ENCODE measurements at places on chromosomes 16 and 17.

- DNase-seq = no peak
Measured at GRCh38 chr17:41722231-41722630, 10.1 kb downstream of the GAST start.

DNA sequence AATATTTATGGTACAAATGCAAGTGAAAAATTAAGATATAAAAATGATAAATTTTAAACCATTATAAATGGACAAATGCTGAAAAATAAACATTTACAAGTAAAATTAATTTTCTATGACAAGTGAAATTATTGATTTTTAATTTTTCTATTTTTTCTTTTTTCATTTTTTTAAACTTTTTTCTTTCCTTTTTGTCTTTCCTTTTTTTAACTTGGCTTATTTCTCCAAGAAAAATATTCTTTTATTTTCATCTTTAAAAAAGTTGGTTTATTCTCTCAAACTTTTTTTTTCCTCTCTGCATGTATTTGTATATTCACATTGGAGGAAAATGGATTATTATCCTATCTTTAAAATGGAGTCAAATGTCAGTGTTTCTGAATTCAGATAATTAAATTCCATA is 3.9 kb upstream of the IGF2BP1 start:
- DNase-seq = no peak

GRCh38 chr16:23650674-23651416 is 9.6 kb downstream of the DCTN5 start:
- peak; percentile 37 for DNase-seq

DNA sequence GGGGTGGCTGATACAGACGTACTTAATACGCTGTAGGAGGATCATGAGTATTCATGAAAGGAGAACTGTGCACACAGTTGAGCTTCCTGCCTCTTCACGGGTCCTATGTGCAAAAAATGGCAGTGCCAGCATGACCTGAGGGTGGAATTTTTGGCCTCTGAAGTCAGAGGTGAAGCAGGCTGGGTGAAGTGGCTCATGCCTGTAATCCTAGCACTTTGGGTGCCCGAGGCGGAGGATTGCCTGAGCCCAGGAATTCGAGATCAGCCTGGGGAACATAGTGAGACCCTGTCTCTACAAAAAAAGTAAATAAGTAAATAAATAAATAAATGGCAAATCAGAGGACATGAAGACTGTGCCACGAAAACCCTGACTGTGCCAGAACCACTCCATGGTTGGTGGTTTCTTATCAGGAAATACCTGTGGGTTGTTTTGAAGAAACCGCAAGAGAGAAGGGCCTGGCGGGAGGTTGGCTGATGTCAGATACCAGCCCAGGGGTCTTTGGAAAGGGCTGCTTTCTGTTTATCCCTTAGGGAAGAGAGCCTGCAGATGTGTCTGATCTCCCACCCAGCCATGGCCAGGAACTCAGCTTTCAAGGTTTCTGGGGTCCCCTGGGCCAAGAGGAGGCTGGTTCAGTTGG is 3.4 kb downstream of the ASPSCR1 start:
- no peak for DNase-seq

GRCh38 chr17:64259922-64260321 is 3.1 kb downstream of the TEX2 start:
- no peak for DNase-seq

- no peak for DNase-seq
Measured at GRCh38 chr17:72882426-72882825, 210.1 kb downstream of the SLC39A11 start.

DNA sequence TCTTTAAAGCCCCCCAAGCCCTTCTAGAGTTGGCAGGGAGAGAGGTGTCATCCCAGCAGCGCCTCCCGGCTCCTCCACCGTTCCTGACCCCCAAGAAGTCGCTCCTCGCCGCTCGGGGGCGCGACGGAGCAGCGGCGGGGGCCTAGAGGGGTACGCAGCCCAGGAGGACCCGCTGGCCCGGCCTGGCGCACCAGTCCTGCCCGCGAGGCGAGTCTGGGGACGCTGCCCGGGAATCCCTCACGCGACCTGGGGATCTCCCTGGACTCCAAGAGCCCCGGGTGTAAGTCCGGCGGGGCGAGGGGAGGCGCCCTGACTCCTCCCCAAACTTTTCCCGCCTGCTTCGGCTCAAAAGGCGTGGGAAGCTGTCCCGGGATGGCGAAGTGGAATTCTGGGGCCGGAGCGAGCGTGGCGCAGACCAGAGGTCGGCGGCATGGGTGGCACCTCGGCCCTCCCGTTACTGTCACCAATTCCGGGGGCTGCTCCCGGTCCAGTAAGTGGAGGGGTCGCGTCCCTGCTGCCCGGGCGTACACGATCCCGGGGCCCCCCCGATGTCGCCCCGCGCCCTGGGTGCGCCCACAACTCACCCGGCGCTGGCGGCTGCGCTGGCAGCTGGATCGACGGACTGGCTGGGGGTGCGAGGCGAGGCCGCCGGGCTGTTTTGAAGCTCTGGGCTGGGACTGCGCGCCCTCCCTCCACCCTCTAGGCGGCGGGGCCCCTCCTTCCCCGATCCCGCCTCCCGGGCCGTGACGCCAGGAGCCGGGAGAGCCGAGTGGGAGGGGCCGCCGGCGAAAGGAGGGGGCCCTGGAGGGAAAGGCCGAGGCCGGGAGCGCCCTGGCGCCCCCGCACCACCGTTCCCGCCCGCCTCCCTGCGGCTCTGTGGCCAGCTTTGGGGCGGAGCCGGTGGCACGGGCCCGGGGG is at the start of gene EMP2:
Gene EMP2 (minus strand): TSS at position 634 of the 918 bp plus-strand sequence. CDS start 32,981 bp downstream, outside the sequence.
- DNase-seq = peak; percentile 91

DNA sequence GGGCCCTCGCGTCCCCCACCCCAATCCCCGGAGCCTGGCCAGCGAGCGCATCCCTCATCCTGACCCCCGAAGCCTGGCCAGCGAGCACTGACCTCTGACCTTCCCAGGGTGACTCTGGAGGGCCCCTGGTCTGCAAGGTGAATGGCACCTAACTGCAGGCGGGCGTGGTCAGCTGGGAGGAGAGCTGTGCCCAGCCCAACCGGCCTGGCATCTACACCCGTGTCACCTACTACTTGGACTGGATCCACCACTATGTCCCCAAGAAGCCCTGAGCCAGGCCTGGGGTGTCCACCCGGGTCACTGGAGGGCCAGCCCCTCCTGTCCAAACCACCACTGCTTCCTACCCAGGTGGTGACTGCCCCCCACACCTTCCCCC is 2.3 kb downstream of the TPSD1 start:
- peak; percentile 8 for DNase-seq

DNA sequence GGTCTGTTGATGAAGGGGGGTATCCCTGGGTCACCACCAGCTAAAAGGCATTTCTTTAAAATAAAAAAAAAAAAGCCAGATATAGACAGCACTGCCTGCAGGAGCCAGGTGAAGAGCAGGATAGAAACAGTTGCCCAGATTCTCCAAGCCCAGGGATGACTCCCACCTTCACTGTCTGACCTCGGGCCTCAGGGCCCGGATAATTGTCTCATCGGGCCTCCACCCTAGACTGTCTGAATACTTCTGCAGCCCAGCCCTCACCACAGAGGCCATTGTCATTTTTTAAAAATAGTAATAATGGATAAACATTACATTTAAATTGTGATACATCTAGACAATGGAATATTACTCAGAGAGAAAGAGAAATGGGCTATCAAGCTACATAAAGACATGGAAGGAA is 92.8 kb upstream of the TNRC6C start:
- DNase-seq = no peak

- DNase-seq = peak; percentile 87
Measured at GRCh38 chr17:4967539-4968485, at the start of gene SPAG7. TSS of gene SPAG7 (minus strand) at chr17:4967817. CDS start at chr17:4967804, 13 bp downstream.

DNA sequence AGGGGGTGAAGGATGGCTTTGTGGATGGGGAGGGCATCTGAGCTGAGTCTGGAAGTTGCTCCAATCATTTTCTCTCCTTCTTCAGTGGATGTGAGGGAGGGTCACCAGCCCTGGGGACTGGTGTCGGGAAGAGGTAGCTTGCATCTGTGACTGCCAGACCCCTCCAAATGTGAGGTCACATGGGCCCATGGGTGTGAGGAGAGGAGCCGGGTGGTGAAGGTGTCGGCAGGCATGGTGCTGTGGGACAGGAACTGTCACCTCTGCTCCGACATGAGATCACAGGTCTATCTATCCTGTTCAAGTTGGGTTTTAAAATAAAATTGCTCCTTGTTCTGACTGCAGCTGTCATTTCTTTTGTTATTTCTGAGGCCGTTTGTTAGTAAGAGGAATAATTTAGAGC is 351.1 kb downstream of the CPPED1 start:
- DNase-seq = no peak

DNA sequence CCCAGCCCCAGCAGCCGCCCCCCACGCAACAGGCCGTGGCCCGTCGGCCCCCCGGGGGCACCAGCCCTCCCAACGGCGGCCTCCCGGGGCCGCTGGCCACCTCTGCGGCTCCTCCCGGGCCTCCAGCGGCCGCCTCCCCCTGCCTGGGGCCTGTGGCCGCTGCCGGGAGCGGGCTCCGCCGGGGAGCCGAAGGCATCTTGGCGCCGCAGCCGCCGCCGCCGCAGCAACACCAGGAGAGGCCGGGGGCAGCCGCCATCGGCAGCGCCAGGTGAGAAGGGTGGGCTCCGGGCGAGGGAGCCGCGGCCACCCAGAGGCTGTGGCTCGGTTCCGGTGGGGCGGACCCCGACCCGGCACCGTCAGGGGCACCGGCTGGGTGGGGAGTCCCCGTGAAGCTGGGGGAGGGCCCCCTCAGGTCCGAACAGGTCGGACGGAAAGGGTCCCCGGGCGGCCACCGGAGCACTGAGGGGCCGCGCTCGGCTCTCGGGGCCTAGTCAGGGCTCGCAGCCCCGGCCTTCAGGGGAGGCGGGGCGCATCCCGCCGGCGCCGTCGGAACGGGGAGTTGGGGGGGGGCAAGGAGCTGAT is 583 bp downstream of the ATXN2L start:
- no peak for DNase-seq

GRCh38 chr17:7063518-7064094 is 16.4 kb downstream of the CLEC10A start:
- DNase-seq = no peak

DNA sequence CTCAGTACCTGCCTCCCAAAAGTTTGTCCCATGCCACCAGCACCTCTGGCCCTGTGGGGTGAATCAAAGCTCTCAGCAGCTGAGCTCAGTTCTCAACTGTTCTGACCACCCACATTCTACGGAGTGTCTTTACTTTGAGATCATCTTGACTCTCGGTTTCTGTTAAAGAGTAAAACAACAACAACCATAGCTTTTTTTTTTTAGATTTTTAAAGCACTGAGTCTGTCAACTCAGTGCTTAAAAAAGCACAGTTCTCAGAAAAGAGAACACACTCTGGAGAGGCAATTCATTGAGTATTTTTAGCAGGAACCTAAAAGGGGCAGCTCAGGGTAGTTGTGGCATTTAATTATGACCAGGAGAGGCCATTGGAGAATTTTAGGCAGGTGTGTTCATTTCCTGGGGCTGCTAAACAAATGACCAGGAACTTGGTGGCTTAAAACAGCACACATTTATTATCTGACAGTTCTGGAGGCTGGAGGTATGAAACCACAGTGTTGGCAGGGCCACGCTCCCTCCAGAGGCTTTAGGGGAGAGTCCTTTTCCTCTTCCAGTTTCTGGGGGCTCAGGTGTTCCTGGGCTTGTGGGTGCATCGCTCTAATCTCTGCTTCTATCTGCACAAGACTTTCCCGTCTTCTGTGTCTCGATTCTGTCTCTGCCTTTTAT is 6.7 kb upstream of the WFIKKN2 start:
- DNase-seq = no peak

DNA sequence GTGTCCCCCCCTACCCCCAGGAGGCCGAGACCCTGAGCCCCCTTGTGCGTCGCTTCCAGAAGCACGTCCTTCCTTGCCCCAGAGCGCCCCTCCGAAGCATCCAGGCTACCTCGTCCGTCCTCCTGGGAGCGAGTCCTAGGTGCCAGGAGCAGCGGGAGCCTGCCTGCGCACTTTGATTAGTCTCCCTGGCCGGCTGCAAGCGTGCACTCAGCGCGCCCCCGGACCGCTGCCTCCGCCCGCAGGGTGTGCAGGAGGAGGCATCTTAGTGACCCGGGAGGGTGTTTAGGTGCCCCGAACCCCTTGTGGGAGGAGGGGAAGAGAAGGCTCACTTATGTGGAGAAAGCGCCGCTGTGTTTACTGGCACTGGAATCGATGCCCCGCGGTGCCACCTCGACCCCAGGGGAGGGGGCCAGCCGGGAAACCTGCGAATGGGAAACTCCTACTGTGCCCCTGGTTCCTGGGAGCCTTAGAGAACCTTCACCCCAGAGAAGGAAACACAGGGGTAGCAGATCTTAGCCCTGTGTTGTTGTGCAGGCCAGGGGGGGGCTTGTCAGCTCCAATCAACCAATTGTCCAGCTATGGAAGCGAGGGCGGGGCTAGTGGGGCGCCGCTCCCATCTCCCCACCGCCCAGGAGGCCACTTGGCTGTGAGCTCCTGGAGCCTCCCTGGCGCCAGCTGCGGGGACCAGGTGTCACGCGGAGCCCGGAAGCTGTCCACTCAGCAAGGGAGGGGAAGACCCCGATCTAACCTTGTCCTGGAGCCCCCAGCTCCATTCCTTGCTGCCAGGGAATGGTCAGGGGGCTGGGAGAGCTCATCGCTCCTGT is 922.8 kb upstream of the EEF2KMT start:
- no peak for DNase-seq

DNA sequence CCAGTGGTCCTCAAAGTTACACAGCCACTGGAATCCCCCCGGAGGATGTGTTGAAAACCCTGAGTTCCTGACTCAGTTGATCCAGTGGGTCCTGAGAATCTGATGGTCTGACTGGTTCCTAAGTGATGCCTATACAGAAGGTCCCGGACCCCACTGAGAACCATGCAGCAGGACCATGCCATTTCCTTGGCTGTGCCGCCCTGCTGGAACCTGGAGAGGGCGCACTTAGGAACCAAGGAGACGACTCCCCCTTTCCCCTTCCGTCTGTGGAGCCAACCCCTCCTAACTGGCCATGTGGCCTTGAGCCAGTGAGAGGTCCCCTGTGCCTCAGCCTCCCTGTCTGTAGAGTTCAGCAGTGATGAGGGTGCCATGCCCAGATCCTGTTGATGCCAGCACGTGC is 22.0 kb downstream of the C16orf74 start:
- DNase-seq = peak; percentile 38

- no peak for DNase-seq
Measured at GRCh38 chr16:66176731-66177130, 189.8 kb upstream of the CDH5 start.
